ENCODE measurements at places on chromosomes 2 and 18. TPM values are rescaled to one million over a fixed set of nuclear protein-coding genes. Genes with fewer than 3 reads are reported as not detected.

Gene FTCDNL1
- total RNA-seq, result 1.9 TPM

DNA sequence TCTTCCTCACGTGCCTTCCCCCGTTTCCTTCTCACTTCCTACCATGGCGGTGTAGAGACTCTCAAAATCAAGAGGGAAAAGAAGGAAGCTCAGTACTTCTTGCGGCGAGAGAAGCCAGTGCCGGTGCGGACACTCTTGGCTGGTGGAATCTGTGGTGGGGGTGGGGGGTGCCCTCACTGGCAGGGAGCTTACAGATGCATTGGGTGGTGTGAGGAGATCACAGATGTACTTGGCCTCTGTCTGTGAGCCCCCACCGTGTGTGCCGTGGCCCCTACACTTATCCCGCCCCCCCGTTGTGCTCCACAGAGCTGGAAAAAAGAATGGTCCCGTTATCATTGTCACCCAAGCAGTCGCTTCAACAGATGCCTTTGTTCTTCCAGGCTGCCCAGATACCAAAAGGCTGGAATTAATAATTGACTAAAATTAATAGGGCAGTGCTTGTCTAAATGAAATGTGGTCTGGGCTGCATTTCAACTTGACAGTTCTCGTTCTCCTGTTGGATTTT, 79.8 kb downstream of the VAPA start:
- no peak overlapping the region for H3K4me3 ChIP-seq
- no peak overlapping the region for H3K27ac ChIP-seq
- no peaks in the 10 kb centered on the region for H3K36me3 ChIP-seq
- peaks cover 4% of the 10 kb centered on the region for H3K4me1 ChIP-seq

GRCh38 chr18:26228562-26229260, 2.5 kb downstream of the TAF4B start:
- no peaks in the 10 kb centered on the region for H3K36me3 ChIP-seq
- H3K27ac ChIP-seq, result no peak overlapping the region

DNA sequence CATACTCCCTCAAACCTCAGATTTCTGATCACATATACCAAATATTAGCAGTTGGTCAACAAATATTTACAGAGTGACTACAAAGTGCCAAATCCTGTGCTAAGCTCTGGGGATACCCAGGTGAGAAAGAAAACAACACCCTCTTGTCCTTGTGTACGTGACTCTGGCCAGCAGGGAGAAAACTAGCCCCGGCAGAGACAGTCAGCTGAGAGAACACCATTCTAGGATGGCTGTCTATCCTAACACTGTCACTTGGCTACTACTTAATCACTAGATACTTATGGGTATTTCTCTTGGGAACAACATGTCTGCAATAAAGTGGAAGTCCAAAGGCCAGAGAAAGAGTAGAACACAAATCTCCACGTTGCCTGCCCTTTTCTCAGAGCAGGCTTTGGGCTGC, 57.9 kb upstream of the CD226 start:
- no peaks in the 10 kb centered on the region for H3K4me1 ChIP-seq
- no peaks in the 10 kb centered on the region for H3K27me3 ChIP-seq
- H3K36me3 ChIP-seq, result no peaks in the 10 kb centered on the region
- H3K4me3 ChIP-seq, result no peak overlapping the region
- no peak overlapping the region for H3K27ac ChIP-seq

DNA sequence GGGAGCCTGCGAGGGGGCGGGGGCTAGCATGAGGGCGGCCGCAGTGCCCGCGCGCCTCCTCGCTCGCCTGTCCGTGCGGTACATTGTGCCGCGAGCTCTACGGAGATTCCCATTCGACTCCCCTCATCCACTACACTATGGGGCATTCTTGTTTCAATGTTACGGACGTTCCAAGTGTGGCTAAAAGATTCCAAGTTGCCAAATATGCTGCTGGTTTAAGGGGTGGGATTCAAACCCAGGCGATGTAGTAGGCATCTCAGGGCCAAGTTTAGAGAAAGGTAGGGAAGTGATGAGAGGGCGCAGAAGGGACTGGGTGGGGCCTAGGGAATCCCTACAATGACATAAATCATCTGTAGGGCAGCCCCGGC, 10.0 kb upstream of the CRYBA2 start:
- H3K27me3 ChIP-seq, result peaks cover 21% of the 10 kb centered on the region
- H3K4me1 ChIP-seq, result peaks cover 3% of the 10 kb centered on the region
- H3K27ac ChIP-seq, result no peak overlapping the region

DNA sequence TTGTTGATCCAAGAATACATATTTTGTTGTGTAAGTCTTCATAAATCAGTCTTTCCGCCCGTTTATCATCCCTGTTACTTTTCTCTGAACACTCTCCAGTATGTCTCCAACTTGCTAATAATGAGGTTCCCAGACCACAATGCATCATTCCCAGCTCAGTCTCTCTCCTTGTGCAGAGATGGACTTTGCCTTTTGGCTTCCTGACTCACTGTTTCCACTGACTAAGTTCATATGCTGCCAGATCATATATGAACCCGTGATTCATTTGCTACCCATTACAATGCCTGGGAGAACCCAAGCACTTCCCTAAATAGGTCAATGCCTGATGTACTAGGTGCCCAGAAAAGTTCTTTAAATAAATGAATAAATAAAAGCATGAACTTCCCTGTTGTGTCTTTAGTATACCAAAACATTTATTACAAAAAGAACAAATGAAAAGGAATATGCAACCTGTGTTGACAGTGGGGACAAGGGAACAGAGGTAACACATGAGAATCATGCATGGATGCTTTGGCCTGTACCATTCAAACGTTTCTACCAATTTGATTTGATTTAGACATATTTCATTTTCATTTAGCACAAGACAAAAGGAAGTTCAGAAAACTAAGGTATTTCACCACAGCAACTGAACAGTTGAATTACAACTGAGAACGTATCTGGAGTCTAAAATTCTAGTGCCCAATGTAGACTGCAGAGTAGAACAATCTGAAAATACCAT, 215.4 kb upstream of the HNRNPA3 start:
- H3K4me3 ChIP-seq, result no peak overlapping the region
- no peaks in the 10 kb centered on the region for H3K36me3 ChIP-seq
- H3K27me3 ChIP-seq, result no peaks in the 10 kb centered on the region
- no peak overlapping the region for H3K27ac ChIP-seq
- peak; percentile 73 for DNase-seq

GRCh38 chr2:145184741-145185651, 665.1 kb upstream of the ZEB2 start:
- no peak for DNase-seq
- no peak overlapping the region for H3K4me3 ChIP-seq
- H3K36me3 ChIP-seq, result no peaks in the 10 kb centered on the region
- no peak overlapping the region for H3K27ac ChIP-seq

All from Peyer's patch (tissue), 4 donors.